ENCODE measurements at places on chromosomes 2 and 18.

- no peak for DNase-seq
Measured at GRCh38 chr2:133426791-133427190, 141.5 kb downstream of the NCKAP5 start.

- DNase-seq = peak; percentile 73
Measured at GRCh38 chr18:46281185-46282176, 177.3 kb downstream of the HAUS1 start.

DNA sequence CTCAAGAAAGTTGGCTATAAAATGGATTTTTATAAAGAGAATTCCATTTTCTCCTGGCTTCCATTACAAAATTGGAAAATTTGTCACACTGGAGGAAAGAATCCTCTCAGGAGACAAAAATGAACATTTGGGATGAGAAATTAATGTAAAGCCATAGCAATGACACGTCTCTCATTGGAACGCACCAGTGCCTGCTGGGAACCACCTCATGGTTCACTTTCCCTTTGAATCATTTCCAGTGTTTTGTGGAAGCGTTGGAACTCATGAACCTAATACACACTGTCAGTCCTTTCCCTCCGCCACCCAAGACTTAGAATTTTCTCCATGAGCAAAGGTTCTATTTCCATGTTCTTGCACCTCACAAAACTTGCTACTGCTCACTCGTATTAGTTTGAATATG is 21.0 kb upstream of the NRP2 start:
- DNase-seq = no peak

- DNase-seq = no peak
Measured at GRCh38 chr2:198187841-198188240, 383.4 kb downstream of the PLCL1 start.

GRCh38 chr2:28408764-28409599 is 16.3 kb downstream of the FOSL2 start:
- peak; percentile 92 for DNase-seq

DNA sequence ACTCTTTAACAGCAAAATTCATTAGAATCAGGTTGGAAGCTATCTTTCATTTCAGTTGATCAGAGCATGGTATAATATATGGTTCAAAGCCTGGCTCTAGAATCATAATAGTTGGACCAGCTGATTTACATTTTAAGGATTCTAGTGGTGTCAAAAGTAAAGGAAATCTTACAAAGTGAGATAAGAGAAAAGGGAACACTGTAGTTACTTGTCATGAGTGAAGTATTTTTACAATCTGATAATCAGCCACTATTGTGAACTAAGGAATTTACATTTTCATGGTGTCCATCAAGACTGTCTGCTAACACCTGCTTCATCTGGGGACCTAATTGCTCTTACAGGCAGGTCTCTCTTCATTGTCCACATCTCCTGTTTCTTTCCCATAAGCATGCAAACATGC is 161.1 kb downstream of the SLC39A10 start:
- no peak for DNase-seq

GRCh38 chr2:239466061-239466754 is 65.4 kb upstream of the HDAC4 start:
- DNase-seq = no peak

- no peak for DNase-seq
Measured at GRCh38 chr2:65992198-65992554, 442.7 kb upstream of the MEIS1 start.

DNA sequence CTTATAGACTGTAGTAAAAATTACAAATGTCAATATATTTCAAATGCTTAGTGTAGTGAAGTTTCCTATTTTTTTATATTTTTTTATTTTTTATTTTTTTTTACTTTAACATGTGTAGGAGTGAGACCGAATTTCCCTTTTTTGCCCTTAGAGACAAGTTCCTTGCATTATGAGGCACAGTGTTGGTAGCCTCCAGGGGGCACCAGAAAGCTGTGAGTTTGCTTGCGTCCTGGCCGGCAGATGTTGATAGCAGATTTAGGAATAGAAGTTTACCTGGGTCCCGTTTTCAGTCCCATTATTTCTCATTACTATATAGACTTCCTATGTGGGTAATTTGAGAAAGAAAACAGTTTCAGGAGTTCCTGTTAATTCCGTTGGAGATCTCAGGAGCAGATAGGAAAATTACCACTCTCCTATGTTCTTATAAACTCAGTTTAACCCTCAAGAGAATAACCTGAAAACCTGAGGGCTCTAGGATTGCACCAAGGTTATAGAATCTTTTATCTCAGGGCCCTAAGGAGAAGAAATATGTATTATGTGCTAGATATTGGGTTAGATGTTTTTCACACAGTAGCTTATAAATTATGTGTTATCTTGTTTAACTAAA is 157.5 kb upstream of the SESTD1 start:
- DNase-seq = peak; percentile 82
